NCI-H1436 treated with DMSO at 0.1 percent for 48 hours (cell line): ENCODE measurements at places on chromosomes 5 and 9.

DNA sequence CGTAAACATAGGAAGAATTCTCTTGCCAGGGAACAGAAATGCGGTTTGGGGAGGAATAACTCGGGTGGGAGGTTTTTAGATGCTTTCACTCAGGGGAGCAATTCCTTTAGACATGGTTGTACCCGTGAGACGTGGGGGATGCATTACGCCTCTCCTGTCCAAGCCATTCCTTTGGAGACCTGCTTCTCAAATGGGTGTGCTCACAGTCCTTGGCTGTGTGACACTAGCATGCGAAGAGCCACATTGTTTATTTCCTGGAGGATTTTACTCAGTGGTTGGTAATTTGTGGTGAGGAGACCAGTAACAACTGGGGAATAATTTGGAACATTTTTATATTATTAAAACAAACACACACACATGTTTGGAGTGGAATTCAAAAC, 18.5 kb downstream of the COL15A1 start:
- no peak for DNase-seq

- no peak for DNase-seq
These were observed 3.2 kb downstream of the THG1L start for GRCh38 chr5:157734436-157734835.

- no peak for DNase-seq
These were observed 188.9 kb downstream of the NSG2 start for GRCh38 chr5:174234388-174234787.

DNA sequence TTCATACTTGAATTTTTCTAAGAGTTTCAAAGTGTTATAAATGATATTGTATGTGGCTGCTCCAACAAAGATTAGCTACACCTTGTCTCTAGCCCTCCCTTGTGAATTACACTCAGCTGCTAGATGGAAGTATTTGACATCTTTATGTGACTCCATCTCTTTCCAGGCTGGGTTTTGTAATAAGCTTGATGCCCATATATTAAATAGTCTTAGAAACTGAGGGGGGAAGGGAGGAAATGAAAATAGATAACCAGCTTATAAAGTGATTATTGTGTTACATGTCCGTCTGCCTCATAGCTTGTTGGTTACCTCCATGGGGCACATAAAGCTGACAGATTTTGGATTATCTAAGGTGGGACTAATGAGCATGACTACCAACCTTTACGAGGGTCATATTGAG, 63.4 kb downstream of the CD180 start:
- DNase-seq, result no peak
